Hair follicle dermal papilla cell (primary cell): ENCODE measurements at places on chromosomes 16 and 17. TPM values are rescaled to one million over a fixed set of nuclear protein-coding genes. Genes with fewer than 3 reads are reported as not detected.

Gene PRRT2
- total RNA-seq: 5.2 and 6.5 TPM in 2 replicates

Gene HOXB13
- not detected in 2 replicates for total RNA-seq

Gene MT1H
- total RNA-seq: not detected in 2 replicates

Gene ACLY
- total RNA-seq: 341 and 379 TPM in 2 replicates

Gene PRSS33
- not detected in 2 replicates for total RNA-seq

Gene TEX19
- total RNA-seq: not detected in 2 replicates

Gene TAT
- under 0.01 and 0.16 TPM in 2 replicates for total RNA-seq

Gene TMEM114
- 0.24 TPM in 1 of 2 replicates, not detected in the other for total RNA-seq

Gene CHST4
- total RNA-seq: not detected in 2 replicates

Gene CCDC47
- total RNA-seq: 47.6 and 51.0 TPM in 2 replicates

Gene C17orf78
- total RNA-seq: not detected in 2 replicates

Gene SPEM2
- total RNA-seq: not detected in 2 replicates

Gene SLX4
- 6.8 and 7.1 TPM in 2 replicates for total RNA-seq

Gene FASN
- total RNA-seq: 227 and 302 TPM in 2 replicates

Gene RSKR
- 2.1 and 4.7 TPM in 2 replicates for total RNA-seq

Gene LRRC37A
- 0.73 and 7.5 TPM in 2 replicates for total RNA-seq

Gene IGSF6
- not detected in 2 replicates for total RNA-seq

Gene TP53TG3C
- total RNA-seq: not detected in 2 replicates

Gene MAPT
- total RNA-seq: 0.49 and 0.97 TPM in 2 replicates

Gene KRT31
- not detected in 2 replicates for total RNA-seq
